GM12865 (cell line): ENCODE measurements at places on chromosomes 3 and 15.

GRCh38 chr3:56795097-56795828, 6.5 kb downstream of the ARHGEF3 start:
- DNase-seq: no peak

GRCh38 chr3:18501679-18502343, 76.7 kb upstream of the SATB1 start:
- no peak for DNase-seq

- DNase-seq: no peak
Observed at GRCh38 chr15:40285151-40285550, 2.3 kb upstream of the ANKRD63 start.

DNA sequence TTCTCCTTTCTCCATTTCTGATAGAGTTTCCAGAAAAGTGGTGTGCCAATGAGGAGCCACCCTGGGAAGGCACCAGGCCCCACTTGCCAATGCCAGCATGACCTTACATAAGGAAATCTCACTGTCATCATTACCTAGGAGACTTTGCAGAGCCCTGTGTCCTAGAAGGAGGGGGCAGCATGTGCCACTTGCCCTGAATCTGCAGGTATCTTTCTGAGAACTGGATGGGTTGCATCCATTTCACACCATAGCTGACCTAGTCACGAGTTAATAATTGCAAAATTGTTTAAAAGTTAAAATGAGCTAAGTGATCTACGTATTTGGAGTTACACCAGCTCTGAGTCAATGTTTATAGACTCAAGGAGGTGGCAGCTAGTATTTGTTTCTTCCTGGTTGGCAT, 14.3 kb downstream of the CA12 start:
- no peak for DNase-seq
